ENCODE measurements at places on chromosomes 6 and 20. TPM values are rescaled to one million over a fixed set of nuclear protein-coding genes. Genes with fewer than 3 reads are reported as not detected.

CD164 gene
- 45.5 TPM for total RNA-seq

DNA sequence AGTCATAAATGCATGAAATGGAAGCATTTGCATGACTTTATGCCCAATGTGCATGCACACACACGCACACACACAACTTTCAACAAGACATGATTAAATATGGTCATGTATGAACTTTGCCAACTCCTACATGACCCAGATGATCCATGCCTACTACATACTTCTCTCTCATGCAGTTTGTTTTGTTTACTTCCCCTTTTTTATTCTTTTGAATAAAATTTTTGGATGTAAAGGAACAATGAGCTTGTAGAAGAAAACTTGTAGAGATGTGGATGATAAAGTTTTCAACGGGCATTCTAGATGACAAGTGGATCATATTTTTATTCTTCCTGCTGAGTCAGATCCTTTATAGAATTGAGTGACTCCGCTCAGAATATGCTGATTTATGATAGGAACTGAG is 50.8 kb upstream of the AIG1 start:
- no peak overlapping the region for H3K4me3 ChIP-seq
- no peaks in the 10 kb centered on the region for H3K27me3 ChIP-seq
- no peaks in the 10 kb centered on the region for H3K4me1 ChIP-seq
- H3K27ac ChIP-seq, result no peak overlapping the region

DNA sequence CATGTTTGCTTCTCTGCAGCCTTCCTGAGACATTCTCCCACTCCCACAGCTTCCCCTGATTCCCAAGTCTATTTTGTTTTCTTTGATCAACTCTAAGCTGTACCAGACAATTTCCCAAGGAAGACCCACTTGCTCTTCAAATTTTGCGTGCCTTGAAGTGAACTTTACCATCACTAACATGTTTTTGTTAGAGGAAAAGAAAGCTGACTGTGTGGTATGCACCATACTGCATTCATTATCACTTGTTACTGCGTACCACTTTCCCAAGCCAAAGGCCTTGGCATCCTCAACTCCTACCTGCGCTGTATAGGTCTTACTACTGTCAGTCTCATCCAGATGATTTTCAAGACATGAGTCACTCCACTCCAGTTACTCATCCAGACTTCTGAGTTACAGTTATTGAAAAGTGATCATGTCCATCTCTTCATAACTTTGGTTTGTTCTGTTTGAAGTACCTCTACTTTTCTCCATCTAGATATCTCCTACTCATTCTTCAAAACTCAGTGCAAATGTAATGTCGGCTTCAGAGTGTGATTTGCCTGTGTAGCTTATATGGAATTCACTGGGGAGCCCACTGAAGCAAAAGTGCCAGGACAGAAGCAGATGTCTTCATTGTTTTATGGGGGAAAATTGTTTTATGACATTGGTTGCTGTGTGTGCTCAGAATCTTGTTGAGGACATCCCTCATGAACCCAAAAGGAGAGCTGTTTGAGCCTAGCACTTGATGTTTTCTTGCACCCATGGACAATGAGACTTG is 5.2 kb downstream of the RPS12 start:
- no peak overlapping the region for H3K4me3 ChIP-seq
- H3K27ac ChIP-seq, result no peak overlapping the region
- H3K27me3 ChIP-seq, result peaks cover 3% of the 10 kb centered on the region
- peaks cover 13% of the 10 kb centered on the region for H3K4me1 ChIP-seq
- DNase-seq, result no peak

DNA sequence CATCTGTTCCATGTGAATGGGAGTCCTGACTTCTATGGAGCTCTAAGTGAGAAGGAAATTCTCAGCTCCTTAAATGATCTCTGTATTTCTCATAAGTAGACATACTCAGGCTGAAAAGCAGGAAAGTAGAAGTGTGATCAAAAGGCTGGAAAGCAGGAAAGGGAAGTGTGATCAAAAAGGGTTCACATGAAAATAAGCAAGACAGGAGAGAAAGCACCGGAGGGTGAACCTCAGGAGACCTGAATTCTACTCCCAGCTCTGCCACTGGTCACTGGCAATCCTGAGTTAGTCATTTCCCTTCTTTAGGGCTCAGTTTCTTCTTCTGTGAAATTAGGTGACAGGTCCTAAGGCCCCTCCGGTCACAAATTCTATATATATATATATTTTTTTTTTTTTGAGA is 55.5 kb upstream of the TRERF1 start:
- no peaks in the 10 kb centered on the region for H3K36me3 ChIP-seq
- H3K4me3 ChIP-seq, result no peak overlapping the region

- H3K27me3 ChIP-seq, result no peaks in the 10 kb centered on the region
- no peaks in the 10 kb centered on the region for H3K36me3 ChIP-seq
- no peak overlapping the region for H3K4me3 ChIP-seq
- DNase-seq, result no peak
Observed at GRCh38 chr6:64736421-64736950, 970.5 kb downstream of the EYS start.

DNA sequence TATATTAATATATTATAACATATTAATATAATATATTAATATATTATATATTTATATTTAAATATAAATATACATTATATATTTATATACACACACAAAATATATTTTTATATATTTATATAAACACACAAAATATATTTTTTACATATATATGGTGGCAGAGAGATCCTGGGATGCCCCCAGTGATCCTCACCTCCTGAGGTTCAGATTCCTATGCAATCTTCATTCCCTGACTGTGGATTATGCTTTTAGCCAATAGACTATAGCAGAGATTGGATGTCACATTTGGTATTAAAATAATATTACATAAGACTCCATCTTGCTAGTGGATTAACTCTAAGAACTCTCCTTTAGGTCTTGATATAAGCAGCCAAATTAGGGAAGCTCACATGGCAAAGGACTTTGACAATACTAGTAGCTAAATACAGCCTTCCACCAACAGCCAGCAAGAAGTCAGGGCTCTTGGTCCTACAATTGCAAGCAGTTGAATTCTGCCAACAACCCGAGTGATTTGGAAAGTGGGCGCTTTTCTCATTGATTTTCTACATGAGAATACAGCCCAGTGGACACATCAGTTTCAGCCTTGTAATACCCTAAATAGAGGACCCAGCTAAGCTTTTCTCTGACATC is 681.0 kb downstream of the C6orf118 start:
- DNase-seq, result no peak
- no peak overlapping the region for H3K27ac ChIP-seq
- no peaks in the 10 kb centered on the region for H3K27me3 ChIP-seq

GRCh38 chr20:52448513-52449232 is 257.1 kb upstream of the ZFP64 start:
- H3K27ac ChIP-seq, result no peak overlapping the region
- H3K4me1 ChIP-seq, result peaks cover 6% of the 10 kb centered on the region
- no peaks in the 10 kb centered on the region for H3K36me3 ChIP-seq
- no peak overlapping the region for H3K4me3 ChIP-seq
- no peak for DNase-seq

- H3K27ac ChIP-seq, result no peak overlapping the region
- no peaks in the 10 kb centered on the region for H3K36me3 ChIP-seq
- H3K4me1 ChIP-seq, result peaks cover 3% of the 10 kb centered on the region
- H3K27me3 ChIP-seq, result no peaks in the 10 kb centered on the region
Observed at GRCh38 chr6:136158971-136159370, 91.1 kb downstream of the MTFR2 start.

Data from glutamatergic neuron (in vitro differentiated cells).